ENCODE measurements at places on chromosomes 4 and X.

DNA sequence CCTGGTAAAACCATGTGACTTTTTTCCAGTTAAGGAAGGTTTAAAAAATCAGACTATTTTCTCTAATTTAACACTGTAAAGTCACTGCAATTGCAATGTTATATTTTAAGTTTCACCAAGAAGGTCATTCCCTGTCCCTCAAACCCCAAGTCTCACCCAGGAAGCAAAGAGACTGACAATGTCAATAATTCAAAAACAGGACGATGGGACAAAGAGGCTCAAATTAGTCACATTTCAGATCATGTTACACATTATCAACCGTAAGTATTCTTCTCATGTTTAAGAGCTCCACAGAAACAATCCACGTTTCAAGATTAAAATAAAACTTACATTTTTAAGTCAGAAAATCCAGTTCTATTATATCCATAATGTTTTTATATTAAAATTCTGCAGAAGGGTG lies 13.2 kb downstream of the SHISA3 start:
- DNase-seq: no peak

GRCh38 chrX:55163171-55163570 lies 57.0 kb upstream of the PAGE5 start:
- DNase-seq: no peak

DNA sequence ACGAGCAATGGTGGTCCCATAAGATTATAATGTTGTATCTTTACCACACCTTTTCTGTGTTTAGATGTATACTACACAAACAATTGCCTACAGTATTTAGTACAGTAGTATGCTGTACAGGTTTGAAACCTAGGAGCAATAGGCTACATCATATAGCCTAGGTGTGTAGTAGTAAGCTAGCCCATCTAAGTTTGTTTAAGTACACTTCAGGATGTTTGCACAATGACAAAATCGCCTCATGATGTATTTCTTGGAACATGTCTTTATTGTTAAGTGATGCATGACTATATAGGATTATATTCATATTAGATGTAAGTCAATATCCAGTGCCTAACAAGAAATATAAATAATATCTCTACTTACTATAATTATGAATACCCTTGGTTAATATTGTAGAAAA lies 104.6 kb downstream of the SLC10A6 start:
- DNase-seq: no peak

GRCh38 chr4:52566136-52567031 lies 92.7 kb downstream of the USP46 start:
- DNase-seq: no peak

DNA sequence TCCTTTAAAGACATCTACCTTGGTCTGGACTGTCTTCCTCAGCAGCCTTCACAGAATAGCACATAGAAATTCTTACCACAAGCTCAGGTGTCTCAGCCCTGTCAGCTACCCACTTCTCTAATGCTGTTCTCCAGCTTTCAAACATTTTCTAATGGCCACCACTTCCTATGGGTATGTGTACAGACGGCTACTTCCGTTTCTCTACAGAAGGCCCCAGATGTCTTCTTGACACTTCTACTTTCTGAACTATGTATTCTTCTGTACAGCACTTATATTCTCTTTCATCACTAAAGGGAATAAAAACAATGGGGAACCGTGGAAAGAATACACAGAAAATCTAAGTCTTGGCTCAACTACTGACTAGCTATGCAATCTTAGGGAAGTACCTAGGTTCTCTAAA lies 13.3 kb downstream of the OPHN1 start:
- no peak for DNase-seq

GRCh38 chrX:42127563-42127962 lies 204.2 kb upstream of the CASK start:
- no peak for DNase-seq

GRCh38 chr4:140212646-140213045 lies 58.7 kb upstream of the MAML3 start:
- no peak for DNase-seq

- no peak for DNase-seq
Measured at GRCh38 chrX:27336466-27337091, 126.6 kb downstream of the PPP4R3C start.

GRCh38 chr4:21413807-21414370 lies 534.7 kb downstream of the KCNIP4 start:
- no peak for DNase-seq

DNA sequence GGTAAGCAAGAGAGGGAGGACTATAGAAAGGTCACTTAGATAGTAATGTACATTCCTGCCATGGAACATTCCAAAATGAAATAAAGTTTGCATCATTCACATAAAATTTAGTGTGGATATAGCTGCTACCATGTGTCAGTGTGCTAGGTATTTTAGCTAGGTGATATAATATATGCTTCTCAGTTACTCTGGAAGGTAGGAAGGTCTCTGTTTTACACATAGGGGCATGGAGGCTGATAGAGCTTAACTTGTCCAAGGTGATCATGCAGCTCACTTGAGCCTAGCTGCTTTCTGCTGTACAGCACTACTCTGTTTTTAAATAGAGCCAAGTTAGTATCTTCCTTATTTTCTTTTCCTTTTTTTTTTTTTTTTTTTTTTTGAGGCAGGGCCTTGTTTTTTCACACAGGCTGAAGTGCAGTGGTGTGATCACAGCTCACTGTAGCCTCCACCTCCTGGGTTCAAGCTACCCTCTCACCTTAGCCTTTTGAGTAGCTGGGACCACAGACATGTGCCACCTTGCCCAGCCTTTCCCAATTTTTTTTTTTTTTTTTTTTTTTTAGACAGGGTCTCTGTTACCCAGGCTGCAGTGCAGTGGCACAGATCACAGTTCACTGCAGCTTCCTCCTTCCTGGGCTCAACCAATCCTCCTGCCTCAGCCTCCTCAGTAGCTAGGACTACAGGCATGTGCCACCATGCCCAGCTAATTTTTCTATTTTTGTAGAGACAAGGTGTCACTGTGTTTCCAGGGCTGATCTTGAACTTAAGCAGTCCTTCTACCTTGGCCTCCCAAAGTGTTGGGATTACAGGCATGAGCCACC lies 10.4 kb downstream of the AFF1 start:
- DNase-seq: no peak

DNA sequence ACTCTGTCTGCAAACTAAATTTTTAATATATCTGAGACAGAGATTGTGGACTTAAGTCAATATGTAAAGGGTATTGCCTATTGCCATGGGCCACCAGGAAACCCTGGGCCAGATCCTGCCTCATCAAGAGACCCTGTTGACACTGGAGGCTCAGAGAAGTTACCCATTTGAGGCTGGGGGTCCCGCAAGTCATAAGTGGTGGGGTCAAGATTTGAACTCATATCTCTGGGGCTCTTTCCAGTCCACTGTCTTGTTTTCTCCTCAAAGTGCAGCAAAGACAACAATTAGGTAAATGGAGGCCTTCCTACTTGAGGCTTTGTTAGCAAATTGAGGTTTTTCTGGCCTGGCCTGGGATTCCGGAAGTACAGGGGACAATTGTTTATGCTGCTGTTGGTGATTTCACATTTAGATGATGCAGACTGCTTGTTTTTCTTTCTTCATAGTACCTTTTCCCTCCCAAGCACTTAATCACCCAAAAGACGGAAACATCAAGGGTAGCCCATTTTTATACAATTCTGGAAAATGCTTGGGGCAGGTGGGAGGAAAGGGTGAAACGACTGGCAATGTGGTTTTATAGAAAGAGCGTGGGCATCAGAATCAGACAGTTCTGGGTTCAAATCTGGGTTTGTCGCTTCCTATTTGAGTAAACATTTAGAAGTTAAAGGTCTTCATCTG lies 160.0 kb downstream of the SMIM20 start:
- DNase-seq: no peak
